ENCODE measurements at places on chromosomes 2 and 18.

- DNase-seq: no peak
Observed at GRCh38 chr2:157864857-157865430, 11.2 kb downstream of the ACVR1 start.

- peak; percentile 25 for DNase-seq
Observed at GRCh38 chr18:12944709-12945108, 3.1 kb upstream of the SEH1L start.

GRCh38 chr18:63443829-63444228 lies 21.6 kb upstream of the VPS4B start:
- DNase-seq: no peak

GRCh38 chr2:70710038-70710690 lies 57.8 kb downstream of the ADD2 start:
- no peak for DNase-seq

GRCh38 chr2:105600949-105601794 lies 143.5 kb upstream of the NCK2 start:
- no peak for DNase-seq

DNA sequence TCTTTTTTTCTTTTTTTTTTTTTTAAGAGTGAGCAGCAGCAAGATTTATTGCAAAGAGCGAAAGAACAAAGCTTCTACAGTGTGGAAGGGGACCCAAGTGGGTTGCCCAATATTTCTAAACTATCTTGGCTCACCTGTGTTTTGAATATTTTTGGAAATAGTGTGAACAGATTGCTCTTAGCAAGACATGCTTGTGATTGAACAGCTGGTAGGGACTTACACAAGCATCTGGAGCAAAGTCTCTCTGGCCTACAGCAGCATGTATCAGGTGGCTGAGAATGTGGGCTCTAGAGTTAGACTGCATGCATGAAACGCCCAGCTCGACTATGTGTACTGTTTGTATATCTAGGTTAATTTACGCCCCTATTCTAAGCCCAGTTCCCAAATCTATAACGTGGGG lies 40.3 kb upstream of the FBXO11 start:
- DNase-seq: no peak

DNA sequence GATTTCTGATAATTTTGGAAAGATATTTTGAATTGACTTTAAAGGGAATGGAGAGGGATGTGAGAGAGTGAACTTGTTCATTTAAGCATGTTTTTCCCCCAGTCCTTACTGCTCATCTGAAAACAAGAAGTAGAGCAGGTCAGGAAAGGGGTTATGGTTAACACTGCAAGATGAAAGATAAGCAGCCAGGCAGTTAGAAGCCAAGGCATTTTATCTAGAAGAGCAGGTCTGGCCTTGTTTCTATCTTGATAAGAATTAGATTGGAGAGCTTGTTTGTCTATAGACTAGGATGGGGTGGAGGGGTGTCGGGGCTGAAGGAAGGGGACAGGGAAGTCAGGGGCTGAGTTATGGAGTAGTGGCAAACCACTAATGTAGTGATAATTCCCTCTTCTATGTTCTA lies 171.6 kb downstream of the IKZF2 start:
- DNase-seq: peak; percentile 19

GRCh38 chr2:21254170-21254965 lies 130.6 kb downstream of the TDRD15 start:
- no peak for DNase-seq

GRCh38 chr2:8653485-8653884 lies 28.4 kb upstream of the ID2 start:
- DNase-seq: no peak

GRCh38 chr18:70293166-70293565 lies 4.3 kb downstream of the SOCS6 start:
- DNase-seq: no peak

DNA sequence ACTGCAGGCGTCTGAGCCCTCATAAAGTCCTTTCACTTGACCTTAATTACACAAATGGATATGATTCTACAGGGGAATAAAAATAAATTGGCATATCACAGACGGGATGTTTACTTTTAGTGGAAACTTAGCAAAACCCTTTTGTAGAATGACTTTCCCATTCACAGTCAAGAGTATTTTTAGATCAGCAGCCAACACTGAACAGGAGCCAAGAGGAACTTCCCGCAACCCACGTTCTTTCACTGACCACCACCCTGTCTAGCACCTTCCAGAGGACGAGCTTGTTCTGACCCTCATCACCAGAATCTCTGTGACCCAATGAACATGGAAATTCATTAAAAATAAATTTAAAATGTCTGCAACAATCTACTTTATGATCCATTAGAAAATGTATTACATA lies 119.0 kb upstream of the SNTG2 start:
- no peak for DNase-seq

DNA sequence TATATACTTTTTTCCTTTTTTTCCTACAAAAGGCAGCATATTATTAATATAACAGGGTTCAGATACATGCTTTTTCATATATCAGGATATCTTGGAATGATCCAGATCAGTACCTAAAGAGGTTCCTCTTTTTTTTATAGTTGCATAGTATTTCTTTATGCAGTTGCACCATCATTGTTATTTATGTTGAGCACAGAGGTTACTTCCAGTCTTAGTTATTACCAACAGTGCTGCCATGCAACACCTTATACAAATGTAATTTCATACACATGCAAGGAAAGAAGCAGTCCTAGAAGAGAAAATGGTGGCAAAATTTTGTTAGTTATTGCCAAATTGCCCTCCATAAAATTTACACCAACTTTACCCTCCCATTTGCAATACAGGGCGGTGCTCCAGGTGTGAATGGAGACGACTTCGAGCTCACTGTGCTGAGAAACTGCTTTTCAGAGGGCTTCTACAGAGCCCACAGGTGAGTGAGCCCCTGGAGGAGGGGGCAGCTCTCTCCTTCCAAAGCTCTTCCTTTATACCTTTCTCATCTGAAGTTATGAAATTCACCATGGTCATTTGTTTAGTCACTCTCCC lies 30.0 kb upstream of the KCMF1 start:
- no peak for DNase-seq

DNA sequence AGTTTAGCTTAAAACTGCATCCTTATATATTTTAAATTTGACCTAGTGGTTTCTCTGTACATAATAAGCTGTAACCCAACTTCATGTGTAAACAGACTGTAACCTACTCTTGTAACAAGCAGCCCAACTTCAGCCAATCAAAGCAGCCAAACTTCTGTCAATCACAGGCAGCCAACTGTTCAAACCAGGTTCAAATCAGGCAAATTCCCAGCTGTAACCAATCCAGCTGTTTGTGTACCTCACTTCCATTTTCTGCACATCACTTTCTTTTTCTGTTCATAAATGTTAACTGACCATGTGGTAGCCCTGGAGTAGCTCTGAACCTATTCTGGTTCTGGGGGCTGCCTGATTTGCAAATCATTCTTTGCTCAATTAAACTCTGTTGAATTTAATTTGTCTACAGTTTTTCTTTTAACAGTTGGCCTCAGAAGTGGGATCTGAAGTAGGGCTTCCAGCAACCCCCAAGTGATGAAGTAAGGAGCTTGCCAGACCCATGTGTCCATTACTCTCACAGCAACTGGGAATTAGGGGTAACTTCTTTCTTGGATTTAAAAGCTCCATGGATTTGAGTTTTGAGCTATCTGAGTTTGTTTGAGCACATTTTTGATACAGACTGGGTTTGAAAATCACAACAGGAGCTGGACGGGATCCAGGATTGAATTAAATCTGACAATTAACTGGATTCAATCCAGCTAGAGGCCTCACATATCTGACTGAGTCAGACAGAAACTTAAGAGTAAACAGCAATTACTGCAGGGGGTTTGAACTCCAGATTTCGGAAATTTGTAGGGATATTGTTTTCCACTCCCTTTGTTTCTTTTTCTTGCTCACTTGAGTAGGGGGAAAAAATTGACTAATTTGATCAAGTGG lies 1569.7 kb upstream of the SLC39A10 start:
- DNase-seq: no peak

- no peak for DNase-seq
Observed at GRCh38 chr2:2007551-2008501, 263.5 kb upstream of the PXDN start.

DNA sequence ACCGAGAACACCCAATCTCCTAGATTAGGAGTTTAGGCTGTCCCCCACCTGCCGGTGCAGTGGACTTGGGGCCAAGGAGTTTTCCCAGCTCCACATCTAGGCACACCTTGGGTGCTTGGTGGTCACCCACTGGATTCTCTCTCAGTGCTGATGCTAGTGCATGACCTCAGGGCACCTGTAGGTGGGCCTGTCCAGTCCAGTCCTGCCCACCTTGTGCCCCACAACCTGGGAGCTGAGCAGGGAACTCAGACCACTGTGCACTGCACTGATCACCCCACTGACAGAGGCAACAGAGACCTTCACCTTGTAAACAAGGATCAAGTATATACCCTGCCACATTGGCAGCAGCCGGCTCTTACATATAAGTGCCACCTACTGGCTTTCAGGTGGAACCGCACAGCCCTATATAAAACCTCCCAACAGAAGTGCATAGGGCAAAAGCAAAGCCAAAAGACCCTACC lies 12.7 kb upstream of the CDH19 start:
- DNase-seq: peak; percentile 81

DNA sequence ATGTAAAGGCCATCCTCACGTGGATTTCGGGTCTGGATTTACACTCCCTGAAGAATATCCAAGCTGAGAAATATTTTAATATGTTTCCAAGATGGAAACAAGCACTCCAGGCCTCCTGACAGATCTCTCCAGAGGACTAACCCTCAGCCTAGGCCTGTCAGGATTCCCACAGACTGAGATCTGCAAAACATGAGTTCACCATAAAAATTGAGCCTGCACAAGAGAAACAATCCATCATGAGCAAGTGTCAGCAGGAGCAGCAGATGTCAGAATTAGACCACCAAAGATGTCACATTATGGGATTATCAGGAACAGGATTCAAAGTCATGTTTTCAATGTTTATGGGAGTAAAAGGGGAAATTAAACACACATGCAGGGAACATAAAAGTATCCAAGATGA lies 191.3 kb downstream of the TFCP2L1 start:
- DNase-seq: no peak

DNA sequence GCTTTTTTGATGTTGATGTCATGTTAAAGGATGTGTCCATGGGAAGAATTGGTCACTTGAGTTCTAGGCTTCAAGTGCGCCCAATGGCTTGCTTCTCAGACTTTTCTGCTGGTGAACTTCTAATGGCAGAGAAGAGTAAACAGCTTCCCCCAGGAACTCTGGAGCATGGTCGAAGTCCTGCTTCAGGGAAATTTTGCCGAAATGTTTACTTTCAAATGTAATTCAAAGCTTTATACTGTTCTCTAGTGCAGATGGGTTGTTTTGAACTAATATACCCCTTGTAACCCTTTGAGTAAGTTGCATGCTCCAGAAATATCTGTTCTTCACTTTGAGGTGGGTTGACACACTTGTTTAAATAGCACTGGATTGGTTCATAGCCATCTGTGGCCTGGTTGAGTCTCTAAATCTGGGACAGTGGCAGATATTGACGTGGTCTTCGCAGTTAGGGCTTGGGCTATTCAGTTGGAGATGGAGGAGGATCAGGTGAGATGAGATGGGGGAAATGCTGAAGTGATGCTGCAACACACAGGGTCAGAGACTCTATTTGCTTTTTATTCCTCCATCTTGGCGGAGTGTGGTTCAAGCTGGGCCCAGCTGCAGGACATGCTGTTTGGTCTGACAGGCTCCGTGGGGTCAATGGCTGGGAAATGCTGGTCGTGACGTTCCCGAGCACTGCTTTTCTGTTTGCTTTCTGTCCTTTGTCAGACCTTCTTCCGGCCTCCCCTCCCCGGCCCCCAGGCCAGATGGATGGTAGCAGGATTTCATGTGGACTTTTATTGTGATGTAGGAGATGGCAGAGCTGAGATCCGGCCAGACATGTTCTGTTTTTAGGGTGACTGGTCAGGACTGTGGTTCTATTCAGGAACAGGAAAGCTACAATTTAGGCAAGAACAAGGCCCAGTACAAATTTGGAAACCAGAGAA lies 35.9 kb downstream of the MYO1B start:
- no peak for DNase-seq

GRCh38 chr2:120441351-120441700 lies 95.4 kb downstream of the INHBB start:
- DNase-seq: no peak

DNA sequence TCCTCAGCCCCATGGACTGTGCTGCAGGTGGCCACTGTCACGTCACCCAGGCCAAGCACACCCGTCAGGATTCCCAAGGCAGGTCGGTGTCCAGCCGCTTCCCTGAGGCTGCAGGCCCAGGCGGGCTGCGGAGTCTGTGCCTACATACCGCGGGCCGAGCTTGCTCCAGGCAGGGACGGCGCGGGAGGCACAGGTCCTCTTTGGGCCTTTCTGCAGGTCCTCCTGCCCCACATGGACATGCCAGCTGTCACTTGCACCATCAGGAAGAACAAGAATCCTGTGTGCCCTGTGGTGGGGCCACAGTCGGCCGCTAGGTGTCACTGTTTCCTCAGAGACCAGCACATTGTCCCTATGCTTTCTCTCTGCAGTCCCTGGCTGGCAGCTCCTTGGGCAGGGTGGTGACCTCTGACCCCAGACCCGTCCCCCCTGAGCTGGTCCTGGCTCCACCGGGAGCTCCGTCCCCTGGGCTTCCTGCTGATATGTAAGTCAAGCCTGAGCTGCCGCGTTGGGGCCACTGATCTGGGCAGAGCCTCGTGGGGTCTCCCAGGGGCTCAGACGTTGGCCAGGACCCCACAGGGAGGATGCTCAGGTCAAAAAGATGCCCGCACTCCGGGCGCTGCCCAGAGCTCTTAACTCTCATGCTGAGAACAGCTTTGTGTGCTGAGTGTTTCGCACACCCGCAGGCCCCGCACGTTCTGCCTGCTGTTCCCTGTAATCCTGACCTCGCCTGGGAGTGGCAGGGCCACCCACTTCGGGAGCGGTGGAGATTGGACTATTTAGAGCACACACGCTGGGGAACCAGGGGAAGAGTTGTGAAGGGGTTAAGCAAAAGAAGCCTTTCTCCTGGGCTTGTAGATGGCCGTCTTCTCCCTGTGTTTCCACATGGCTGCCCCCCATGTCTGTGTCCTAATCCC lies 17.3 kb upstream of the AGXT start:
- peak; percentile 84 for DNase-seq

GRCh38 chr2:28751956-28752630 lies 463 bp downstream of the PPP1CB start:
- peak; percentile 49 for DNase-seq

DNA sequence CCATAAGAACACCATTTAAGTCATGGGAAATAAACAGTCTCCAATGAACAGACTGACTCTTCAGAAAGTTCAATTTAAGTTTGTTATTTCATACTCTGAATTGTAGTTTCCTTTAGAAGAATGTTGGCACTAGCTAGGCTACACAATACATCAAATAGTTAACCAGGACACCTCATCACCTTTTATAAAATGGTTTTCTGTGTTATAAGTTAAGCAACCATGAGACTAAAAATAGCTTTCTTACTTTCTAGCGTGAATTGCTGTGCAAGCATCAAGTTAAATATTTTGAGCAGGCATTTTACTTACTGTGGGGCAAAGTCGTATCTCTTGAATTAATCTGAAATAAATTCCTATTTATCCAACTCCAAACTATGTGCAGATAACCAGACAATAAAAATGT lies 1092.6 kb upstream of the SLC39A10 start:
- DNase-seq: no peak

- DNase-seq: no peak
Observed at GRCh38 chr2:38892819-38893218, 3.1 kb downstream of the ARHGEF33 start.

- peak; percentile 46 for DNase-seq
Observed at GRCh38 chr18:39149211-39149806, 1583.7 kb upstream of the CELF4 start.

- no peak for DNase-seq
Observed at GRCh38 chr2:105134081-105134480, 96.2 kb downstream of the MRPS9 start.

- DNase-seq: no peak
Observed at GRCh38 chr2:64211276-64211921, 67.2 kb upstream of the PELI1 start.

GRCh38 chr18:79576686-79577351 lies 102.8 kb upstream of the CTDP1 start:
- no peak for DNase-seq
